ENCODE measurements at places on chromosomes 5 and 9.

GRCh38 chr5:68048516-68048915, 167.0 kb upstream of the PIK3R1 start:
- no peak for DNase-seq

DNA sequence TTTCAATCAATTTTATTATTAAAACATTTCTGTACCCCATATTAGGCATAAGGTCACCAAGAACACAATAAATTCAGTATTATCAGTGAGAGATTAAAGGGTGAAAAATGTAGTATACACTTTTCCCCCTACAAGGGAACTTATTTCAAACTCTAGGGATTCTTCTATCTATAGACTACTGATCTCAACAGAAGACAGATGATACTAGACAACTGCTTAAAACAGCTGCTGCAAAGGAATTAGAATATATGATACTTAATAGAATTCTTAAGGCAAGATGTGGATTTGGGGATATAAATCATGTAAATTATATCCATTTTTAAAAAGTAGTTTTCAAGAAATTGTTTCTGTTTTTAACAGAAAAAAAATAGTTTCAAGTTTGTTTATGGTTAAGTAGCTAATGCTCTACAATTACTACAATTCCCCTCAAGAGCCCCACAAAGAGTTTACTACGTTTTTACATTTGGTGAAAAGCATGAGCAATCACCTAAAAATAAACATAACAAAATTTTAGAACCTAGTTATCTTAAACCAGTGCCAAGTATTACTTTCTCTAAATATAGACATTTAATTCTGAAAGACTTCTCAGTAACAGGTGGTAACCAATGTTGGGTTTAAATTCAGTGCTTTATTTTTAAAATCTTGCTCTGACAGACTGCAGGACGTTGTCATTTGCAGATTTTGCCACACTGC, 6.0 kb downstream of the KIF24 start:
- no peak for DNase-seq

GRCh38 chr5:142872217-142872616, 102.0 kb downstream of the ARHGAP26 start:
- DNase-seq: no peak

- no peak for DNase-seq
Measured at GRCh38 chr9:109455391-109455790, 42.7 kb downstream of the PTPN3 start.

DNA sequence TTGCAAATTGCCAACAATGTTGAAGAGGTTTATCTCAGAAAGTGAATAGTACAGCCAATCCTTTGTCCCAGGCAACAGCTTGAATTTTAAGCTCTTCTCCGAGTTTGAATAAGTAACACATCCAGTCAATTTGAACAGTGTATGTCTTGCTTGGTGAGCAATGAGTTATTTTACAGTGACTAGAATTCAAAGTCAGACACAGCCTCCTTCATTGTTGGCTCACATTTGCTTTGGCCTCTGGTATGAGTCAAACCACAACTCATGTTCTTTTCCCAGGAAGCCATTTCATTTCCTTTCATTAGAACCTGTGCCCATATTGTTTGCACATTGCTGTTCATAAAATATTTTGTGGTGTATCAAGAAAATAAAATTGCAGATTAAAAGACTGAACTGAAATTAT, 622.0 kb upstream of the DAB2 start:
- DNase-seq: no peak

DNA sequence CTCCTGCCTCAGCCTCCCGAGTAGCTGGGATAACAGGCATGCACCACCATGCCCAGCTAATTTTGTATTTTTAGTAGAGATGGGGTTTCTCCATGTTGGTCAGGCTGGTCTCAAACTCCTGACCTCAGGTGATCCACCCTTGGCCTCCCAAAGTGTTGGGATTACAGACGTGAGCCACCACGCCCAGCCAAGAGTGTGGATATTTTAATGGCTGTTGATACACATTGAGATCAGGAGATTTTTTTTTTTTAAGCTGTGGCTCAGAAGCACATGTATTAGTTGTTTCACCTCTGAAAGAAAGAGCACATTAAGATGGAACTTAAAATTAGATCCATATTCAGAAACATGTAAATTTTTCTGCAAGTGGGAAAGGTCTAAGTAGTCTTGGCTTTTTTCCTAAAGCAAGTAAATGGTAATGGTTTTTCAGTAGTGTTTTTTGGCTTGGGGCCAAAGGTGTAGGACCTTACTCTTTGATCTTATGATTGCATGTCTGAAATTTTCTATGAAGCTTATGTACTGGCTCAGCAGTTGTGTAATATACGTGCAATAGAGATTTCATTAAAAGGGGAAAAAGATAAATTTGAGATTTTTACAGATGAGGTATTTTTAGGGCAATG, 9.9 kb downstream of the RBM27 start:
- DNase-seq: no peak

GRCh38 chr5:59312223-59312622, 581.3 kb downstream of the PDE4D start:
- DNase-seq: no peak

- peak; percentile 90 for DNase-seq
Measured at GRCh38 chr9:130451509-130452388, 7.0 kb downstream of the ASS1 start.

DNA sequence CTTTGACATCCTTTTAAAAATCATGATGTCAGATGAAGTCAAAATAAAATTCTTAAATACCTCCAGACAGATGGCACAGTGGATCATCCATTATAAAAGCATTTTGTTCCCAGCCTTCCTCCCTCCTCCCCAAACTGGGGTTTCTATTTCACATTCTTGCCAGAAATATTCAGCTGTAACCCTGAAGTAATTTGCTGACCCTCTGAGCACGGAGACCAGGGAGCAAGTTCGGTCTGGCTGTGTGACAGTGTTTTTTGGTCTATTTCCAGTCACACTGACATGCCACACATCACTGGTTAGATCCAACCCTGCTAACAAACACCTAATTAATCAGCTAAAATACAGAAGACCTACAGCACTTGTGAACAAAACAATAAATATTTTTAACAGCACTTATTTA, 126.2 kb upstream of the DMRT1 start:
- DNase-seq: no peak

- no peak for DNase-seq
Measured at GRCh38 chr9:24616863-24617262, 71.2 kb upstream of the IZUMO3 start.
